ENCODE measurements at places on chromosomes 2 and 18.
A peak's percentile ranks its signal among the peaks of the same experiment; 100 is the strongest.

- DNase-seq, result no peak
Observed at GRCh38 chr2:23657371-23657770, 269.6 kb downstream of the ATAD2B start.

GRCh38 chr18:7366597-7366996, 135.7 kb downstream of the LRRC30 start:
- no peak for DNase-seq

DNA sequence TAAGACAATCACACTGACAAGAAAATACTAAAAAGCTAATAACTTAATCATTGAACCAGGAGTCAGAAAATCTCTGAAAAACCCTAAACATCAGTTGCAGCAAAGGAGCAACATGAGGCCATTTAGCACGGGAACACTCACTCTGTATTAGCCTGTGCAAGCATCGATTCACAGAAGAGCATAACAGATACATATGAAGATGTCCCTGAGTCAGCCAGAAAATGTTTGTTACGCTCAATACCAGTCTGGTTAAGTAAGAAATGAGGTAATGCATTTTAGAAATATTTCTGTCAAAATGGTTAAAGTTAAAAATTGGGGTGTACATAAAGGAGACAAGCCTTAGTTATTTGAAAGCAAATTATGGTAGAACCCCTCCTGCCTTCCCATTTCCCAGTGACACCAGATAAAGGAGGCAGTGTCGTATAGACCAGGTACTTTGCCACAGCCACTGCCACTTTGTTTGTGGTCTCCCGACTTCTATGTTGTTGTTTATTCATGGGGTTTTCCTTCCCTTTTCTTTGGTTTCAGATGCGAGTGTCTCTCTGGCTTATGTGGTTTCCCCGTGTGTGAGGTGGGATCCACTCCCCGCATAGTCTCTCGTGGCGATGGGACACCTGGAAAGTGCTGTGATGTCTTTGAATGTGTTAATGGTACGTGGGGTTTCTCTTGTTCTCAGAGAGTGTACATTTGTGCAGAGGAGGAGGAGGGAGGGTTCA, 108.6 kb downstream of the CRIM1 start:
- DNase-seq, result no peak

DNA sequence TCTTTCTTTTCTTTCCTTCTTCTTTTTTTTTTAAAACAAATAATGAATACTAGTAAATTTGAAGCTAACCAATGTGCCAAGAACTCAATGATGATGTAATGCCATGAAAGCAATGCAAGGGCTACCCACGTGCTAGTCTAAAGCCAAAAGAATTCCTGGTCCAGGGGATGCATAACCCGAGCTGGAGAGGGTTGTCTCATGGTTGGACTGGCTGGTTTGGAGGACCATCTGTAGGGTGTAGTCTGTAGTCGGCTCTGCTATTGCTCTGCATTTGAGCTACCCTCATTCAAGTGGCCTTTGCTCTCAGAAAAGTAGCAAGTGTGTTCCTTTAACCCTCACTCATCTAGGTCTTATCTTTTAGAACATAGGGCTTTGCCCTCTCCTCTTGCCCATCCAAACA, 469.6 kb upstream of the CELF4 start:
- DNase-seq, result no peak

DNA sequence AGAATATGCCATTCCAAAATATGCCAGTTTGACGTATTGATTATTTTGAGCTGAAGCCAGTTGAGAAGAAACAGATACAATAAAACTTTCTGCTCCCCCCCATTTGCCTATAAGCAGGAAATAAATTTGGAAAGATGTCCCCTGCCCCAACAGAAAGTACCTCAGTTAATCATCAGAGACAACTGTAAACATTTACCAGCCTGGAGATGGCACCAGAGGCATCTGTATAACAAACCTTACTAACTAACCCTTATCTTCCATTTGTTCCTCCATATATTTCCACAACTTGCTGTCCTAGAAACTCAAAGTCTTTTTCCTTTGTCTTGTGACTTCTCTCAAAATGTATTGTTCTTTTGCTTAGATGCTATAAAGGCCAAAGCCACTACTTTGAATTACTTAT, 93.8 kb downstream of the AKAIN1 start:
- DNase-seq, result no peak

DNA sequence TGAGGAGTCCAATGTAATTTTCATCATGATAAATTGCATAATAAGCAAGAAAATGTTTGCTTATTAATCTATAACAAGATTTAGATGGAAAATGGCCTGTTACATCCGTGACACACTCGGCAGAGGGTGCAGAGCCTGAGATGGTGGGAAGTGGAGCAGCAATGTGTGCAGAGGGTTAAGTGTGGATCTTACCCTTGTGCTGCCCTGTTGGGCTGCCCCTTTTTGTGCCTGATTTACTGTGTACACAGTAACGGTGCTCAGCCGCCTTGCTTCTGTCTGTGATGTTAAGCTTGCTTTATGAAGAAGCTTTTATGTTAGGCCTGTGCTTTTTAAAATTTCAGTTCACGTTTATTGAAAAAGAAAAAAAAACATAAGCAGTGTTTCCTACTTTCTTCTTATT, 220.2 kb upstream of the BOD1L2 start:
- DNase-seq, result no peak

- DNase-seq, result no peak
Observed at GRCh38 chr2:37862620-37863019, 62.5 kb upstream of the RMDN2 start.

- no peak for DNase-seq
Observed at GRCh38 chr2:219629976-219630695, 2.7 kb downstream of the SLC4A3 start.

DNA sequence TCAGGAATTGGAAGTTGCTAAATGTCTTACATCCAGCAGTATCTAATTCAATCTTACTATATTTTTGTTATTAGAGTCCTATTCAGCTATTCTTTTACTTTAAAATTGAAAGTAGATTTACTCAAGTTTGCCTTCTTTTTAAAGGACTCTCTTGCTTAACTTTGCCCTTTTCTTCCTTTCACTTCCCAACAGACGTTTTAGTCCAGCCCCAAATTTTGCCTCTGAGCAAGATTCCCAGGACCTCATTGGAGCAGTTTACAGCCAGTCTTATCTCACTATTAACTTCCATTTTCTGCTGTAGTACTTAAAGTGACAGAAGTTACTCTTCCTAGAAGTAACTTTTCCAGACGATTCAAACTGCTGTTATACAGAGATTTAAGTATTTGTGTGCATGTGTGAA, 1.7 kb upstream of the PRKD3 start:
- no peak for DNase-seq

DNA sequence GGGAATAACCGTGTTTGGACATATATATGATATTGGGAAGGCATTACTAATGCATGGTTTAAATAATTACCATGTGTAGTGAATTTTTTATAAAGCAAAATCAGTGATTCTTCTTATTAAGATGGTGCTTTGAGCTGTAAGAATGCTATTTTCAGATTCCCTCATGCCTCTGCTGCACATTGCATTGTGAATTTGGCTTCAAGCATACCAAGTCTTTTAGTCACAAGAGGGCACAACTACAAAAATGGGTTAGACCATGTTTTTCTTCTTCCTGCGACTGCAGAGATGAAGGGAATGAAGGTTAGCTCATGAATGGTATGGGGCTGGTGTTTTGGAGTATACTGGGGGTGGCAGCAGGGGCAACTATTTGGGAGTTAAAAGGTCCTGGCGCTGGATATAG, 320.1 kb downstream of the SLC4A3 start:
- no peak for DNase-seq

GRCh38 chr18:79422783-79423165, 27.0 kb downstream of the NFATC1 start:
- no peak for DNase-seq

GRCh38 chr2:59701271-59701994, 852.0 kb downstream of the BCL11A start:
- no peak for DNase-seq

GRCh38 chr2:75284345-75284744, 85.0 kb upstream of the TACR1 start:
- no peak for DNase-seq

GRCh38 chr2:187055463-187055862, 206.5 kb upstream of the ZSWIM2 start:
- DNase-seq, result no peak

GRCh38 chr18:79910563-79911343, 40.7 kb downstream of the SLC66A2 start:
- no peak for DNase-seq

DNA sequence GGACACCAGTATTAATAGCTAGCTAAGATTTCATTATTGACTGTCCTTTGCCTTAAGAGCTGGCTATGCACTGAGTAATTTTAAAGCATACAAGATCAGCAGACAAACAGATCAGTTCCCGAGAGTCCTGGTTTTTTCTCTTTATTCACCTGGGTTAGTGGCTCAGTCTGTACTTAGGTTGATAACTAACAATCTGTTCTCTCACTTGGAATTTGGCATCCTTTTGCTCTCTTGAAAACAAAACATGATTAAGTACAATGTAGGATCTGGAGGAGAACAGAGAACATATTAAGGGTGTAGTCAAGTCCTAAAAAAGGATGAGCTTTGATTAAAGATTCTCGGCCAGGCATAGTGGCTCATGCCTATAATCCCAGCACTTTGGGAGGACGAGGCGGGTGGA, 16.6 kb downstream of the ARPC2 start:
- DNase-seq, result no peak

DNA sequence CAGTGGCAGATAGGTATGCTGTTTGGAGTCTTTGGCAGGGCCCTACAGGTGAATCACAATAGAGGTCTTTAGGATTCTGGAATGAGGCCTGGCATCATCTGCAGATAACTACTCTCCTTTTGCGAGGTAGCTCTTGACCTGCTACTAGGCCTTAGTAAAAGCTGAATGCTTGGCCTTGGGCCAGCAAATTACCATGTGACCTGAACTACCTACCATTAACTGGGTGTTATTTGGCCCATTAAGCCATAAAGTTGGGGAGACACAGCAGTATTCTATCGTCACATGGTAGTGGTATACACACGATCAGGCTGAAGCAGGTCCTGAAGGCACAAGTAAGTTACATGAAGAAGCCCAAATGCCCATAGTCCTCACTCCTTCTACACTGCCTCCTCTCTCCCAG, 178.2 kb downstream of the PPP1R1C start:
- no peak for DNase-seq

DNA sequence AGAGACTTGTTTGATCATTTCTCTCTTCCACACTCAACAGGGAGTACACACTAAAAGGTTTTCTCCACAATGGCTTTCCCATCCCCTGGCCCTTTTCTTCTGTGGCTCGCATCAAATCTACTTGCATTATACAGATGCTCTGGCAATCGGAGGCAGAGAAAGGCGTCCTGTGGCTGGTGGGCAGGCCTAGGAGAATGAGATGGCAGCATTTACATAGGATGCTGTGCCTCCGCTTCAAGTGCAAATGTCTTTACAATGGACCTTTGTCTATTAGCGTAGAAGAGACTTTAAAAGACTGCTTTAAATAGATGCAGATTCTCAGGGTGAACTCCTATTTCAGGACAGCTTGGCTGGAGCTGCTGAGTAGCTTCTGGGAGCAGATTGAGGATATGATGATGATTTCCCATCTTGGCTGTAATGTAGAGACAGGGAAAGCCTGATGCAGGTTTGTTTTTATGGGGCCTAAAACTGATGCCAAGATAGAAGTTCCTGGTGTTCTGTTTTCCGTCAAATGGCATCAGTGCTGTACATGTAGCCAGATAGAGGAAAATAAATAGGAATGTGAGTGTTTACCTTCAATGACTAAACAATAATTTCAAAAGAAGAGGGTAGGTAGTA, 423.4 kb downstream of the RND3 start:
- DNase-seq, result no peak

GRCh38 chr2:192828175-192828574, 633.4 kb upstream of the TMEFF2 start:
- DNase-seq, result no peak

GRCh38 chr2:42967959-42968674, 175.7 kb upstream of the HAAO start:
- no peak for DNase-seq

DNA sequence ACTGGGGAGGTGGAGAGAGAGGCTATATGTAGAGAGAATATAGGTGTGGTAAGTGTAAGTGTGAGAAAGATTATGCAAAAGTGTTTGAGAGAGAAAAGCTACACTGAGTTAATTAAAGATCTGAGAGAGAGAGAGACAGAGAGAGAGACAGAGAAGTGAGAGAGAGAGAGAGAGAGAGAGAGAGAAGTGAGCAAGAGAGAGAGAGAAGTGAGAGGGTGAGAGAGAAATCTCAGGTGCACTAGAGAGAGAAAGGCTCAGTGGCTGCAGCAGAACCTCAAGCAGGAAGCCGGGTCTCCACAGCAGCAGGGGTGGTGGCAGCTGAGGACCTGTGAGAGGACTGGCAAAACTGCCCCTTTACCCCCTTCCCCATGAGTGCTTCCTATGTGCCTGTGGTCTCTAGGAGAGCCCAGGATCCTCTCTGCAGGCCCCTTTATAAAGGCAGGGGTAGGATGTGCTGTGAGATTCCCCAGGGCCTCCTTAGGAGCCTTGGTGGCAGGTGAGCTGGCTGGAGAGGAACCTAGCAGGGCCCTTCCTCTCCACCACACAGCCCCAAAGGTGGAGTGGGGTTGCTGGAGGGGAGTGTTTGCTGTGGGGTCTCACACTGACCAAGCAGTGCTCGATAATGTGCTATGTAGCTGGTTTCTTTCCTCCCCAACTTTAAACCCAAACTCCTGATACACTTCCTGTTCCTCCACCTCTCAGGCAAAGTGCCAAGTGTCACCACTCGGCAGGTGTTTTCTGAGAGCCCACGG, 52.6 kb downstream of the SLC4A5 start:
- peak; percentile 6 for DNase-seq

Measured in effector CD8-positive, alpha-beta T cell (primary cell).